NCI-H1092 treated with DMSO at 0.1 percent for 48 hours (cell line): ENCODE measurements at places on chromosomes 7 and 10.

- no peak for DNase-seq
Observed at GRCh38 chr10:52208365-52208764, 105.7 kb upstream of the DKK1 start.

DNA sequence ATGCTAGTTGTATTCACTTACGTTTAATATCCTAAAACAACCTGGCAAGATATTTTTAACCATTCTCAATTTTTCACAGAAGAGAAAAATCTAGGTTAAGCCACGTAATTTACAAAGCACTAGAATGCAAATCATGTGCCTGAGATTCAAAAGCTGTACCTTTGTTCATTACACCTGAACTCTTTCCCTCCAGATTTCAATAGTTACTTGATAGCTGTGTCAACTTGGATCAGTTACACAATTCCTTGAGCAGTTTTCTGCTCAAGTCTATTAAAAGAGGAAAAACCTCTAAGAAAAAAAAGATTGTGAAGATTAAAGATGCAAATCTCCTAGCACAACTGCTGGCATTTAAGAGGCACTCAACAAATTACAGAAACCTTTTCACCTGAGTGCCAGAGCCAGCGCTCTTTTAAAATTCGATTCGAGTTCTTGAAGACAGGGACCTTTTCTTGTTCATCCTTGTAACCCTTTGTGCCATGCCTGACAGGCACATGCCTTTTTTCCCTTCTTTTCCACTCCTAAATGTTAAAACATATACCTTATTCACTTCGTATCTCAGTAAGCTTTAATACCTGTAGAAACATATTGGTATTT is 886 bp downstream of the NSUN6 start:
- no peak for DNase-seq

DNA sequence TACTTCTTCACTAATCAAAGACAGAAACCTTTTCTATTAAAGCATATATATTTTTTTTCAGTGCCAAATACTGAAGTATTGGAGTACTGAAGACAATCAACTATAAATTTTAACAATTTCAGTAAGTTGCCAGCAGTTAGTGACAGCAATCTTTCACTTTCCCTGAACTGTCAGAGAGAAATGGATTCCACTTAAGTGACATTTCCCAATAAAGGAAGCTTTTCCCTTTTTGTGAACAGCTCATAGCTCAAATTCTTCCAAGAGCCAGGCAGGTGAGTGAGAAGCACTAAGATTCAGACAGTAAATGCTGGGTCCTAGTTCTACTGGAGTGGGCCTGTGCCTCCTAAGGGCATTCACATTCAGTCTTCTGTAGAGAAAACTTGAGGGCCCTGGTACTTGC is 142.0 kb downstream of the SRPK2 start:
- no peak for DNase-seq

GRCh38 chr7:135790371-135790977 is 41.9 kb upstream of the FAM180A start:
- no peak for DNase-seq

- no peak for DNase-seq
Observed at GRCh38 chr7:83931968-83932367, 262.6 kb downstream of the SEMA3A start.

GRCh38 chr10:71835671-71836595 is 15.1 kb downstream of the PSAP start:
- peak; percentile 89 for DNase-seq

- DNase-seq: no peak
Observed at GRCh38 chr10:5089865-5090264, 4.3 kb upstream of the AKR1C3 start.

- no peak for DNase-seq
Observed at GRCh38 chr7:3039787-3040186, 3.9 kb downstream of the CARD11 start.

GRCh38 chr10:113522460-113522859 is 30.4 kb upstream of the HABP2 start:
- DNase-seq: no peak

DNA sequence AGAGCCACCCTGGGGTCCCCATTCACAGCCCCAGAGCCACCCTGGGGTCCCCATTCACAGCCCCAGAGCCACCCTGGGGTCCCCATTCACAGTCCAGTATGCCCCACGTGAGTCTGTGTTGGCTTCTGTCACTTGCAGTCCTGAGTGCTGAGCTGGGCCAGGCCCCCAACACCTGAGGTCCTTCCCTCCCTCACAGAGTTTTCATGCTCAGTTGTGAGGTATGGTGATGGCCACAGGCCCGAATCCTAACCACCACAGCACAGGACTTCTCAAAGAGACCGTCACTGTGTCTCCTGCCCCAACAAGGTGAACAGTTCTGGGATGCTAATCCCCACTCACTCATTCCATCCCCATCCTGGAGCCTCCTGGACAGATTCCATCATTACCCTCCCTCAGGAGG is 239.2 kb downstream of the PTPRN2 start:
- no peak for DNase-seq

DNA sequence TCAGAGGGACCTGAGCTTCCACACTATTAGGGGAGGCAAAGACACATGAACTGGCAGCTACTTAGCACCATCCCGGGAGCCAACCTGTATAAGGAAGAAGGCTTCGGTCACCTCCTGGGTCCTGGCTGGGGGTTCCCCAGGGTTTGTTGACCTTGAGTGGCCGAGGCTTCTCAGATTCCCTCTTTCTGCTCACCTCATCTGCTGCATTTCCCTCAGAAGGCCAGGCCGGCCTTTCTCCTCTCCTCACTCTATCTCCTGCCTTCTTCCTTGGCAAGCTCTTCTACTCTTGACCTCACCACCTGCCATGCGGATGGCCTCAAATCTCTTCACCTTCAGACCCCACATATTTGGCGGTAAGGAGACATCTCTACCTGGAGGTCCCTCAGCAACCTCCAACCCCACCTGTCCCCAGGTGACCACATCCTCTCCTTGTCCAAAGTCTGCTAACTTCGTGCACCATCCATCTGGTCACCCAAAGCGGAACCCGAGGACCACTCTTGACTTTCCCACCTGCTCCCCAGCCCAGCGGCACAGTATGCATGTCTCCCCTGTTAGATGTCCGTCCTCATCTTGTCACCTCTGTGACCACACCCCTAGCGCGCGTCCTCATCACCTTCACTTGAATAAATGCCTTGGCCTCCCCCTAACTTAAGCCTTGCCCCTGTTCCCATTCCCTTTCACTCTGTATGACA is 133.8 kb upstream of the UNC5B start:
- DNase-seq: no peak

DNA sequence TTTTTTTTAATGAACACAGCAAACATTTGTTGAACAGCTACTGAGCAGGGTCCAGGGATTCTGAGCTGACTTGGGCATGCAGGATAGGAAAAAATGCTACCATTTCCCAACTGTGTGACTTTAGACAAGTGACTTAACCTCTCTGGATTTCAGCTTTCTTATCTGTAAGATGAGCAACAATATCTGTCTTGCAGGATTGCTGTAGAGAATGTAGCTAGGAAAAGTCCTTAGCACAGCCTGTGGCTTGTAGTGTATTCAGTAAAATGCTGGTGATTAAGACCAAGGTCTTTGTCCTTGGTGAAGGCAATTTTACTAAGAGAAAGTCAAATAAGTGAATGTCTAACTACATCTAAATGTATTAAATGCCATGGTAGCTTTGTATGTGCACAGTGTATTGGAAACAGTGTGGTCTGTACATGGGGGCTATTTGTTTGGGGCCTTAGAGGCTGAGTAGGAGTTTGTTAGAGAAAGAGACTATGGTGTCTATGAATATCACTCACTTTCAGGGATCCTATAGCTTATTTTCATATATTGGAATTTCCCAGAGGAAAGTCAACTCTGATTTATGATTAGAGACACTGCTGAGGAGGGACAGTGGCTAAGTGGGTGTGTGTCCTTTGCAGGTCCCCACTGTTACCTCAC is 118.9 kb downstream of the CDH23 start:
- no peak for DNase-seq
